ENCODE measurements at places on chromosomes 2 and 18.
A peak's percentile ranks its signal among the peaks of the same experiment; 100 is the strongest.

GRCh38 chr2:69604026-69604678, 39.4 kb downstream of the AAK1 start:
- no peak for DNase-seq

GRCh38 chr2:177612659-177613058, 220.1 kb downstream of the AGPS start:
- no peak for DNase-seq

DNA sequence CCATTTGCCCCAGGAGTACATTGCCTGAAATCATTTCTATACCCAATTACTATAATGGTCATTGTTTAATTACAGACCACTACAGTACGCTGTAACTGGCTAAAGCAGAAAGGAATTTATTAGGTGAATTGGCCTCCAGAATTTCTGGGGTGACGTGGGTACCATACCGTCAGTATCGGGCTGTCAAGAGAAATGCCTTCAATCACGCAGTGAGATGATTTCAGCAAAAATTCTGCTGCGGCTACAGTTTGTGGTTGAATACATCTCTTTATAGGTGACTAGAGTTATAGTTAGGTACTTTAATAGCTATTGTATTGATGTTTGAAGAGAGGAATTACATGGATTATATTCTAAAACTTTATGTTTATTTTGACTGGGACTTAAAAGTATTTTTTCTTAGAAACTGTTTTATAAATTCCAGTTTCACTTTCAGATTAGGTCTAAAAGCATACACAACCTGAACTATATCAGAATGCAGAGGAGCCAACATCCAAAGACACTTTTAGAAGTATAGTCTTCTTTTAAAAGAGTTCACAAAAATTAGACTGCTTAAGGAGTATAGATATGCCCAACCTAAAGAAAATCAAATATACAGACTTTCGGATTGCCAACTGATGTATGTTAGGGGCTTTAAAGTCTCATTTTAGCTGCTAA, 128.4 kb downstream of the TTC27 start:
- peak; percentile 11 for DNase-seq

- DNase-seq = no peak
Measured at GRCh38 chr2:219228041-219228910, 1.2 kb downstream of the ATG9A start.

- DNase-seq = no peak
Measured at GRCh38 chr2:30359644-30360167, 87.3 kb upstream of the LCLAT1 start.

- DNase-seq = no peak
Measured at GRCh38 chr2:88161446-88162244, 8.5 kb upstream of the THNSL2 start.

GRCh38 chr2:56647997-56648396, 464.2 kb downstream of the CCDC85A start:
- DNase-seq = no peak

DNA sequence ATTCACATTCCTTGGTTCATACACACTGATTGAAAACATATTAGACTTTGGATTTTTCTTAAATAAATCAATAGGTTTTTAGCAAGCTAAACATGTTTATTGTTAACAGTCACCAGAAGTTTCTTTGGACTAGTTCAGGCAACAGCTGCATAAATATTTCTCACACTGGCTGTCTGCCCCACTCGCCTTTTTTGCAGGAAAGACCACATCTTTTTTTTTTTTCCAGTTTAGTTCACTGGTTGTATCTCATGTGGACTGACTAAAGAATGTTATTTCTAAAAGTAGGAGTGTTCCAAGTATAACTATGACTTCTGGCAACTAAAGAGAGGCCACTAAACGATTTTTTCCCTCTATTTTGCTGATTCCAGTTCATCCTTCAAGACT, 31.1 kb downstream of the SLC40A1 start:
- no peak for DNase-seq

GRCh38 chr2:174590346-174590745, 7.3 kb downstream of the WIPF1 start:
- no peak for DNase-seq

DNA sequence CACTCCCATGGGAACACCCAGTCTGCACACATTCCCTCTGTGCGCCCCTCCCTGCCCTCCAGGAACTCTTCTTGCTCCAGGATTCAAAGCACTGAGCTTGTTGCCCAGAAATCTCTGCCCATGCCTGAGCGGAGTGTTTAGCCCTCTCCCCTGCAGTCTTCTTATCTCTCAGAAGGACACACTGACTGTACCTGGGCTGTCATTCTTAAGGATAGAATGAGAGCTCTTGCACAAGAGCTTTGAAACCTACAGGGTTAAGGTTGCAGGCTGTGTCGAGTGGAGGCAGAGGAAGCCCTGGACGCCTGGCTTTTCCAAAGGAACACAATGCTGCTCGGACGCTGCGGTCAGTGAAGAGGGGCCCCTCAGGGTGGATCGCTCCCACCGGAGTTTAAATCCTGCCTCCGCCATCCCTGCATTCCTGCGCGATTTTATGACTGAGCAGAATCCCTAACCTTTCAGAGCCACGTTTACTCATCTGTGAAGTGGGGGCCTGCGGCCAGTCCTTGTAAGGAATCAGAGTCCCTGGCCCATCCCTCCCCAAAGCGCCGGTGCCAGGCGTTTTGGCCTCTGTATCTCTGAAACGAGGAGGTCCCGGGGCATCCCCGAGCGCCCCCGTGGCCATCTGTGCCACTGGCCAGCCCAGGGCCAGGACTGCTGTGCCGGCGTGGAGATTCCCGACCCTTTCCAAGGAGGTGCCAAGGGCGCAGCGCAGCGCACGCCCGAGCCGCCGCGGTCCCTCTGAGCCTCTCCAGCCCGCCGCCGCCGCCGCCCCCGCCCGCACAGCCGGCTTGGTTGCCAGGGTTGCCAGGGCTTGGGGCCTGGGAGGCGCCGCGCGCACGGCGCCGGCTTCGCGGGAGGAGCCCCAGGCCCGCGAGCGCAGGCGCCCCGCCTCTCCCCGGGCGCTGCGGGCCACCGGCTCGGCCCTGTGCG, 58.9 kb downstream of the FAM168B start:
- DNase-seq = no peak

- DNase-seq = no peak
Measured at GRCh38 chr2:239951825-239952224, 73.3 kb downstream of the NDUFA10 start.

- peak; percentile 74 for DNase-seq
Measured at GRCh38 chr18:3281456-3282400, 19.8 kb downstream of the MYL12B start.

DNA sequence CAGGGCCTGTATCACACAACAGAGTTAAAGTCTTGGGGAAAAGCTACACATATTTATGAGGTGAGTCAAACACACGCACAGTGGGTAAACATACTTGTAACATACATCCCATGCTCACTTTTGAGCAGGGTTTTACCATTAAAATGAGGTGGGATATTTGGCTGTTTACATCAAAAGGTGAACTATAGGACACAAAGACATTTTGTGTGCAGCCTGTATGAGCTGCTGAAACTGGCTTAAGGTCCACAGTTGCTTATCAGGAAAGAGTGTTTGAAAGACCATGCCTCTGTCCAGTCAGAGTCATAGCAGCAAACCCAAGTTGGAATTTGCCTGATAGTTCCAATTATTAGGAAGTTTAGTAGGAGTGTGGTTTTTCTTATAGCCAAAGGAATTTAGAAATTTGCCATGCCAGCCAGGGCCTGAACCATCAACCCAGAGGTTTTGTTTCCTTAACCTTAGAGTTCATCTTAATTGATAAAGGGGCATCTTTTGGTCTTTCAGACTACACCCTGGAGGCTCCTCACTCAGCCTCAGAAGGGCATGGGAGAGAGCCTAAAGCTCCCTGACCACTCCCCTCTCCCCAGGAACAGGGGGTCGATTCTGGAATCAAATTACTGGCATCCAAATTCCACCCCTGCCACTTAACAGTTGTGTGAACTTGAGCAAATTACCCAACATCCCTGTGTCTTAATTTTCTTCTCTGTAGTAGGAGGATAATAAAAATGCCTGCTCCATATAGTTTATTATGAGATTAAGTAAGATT, 29.9 kb upstream of the L3MBTL4 start:
- DNase-seq = no peak

- DNase-seq = no peak
Measured at GRCh38 chr2:219954331-219954730, 326.9 kb downstream of the SLC4A3 start.

DNA sequence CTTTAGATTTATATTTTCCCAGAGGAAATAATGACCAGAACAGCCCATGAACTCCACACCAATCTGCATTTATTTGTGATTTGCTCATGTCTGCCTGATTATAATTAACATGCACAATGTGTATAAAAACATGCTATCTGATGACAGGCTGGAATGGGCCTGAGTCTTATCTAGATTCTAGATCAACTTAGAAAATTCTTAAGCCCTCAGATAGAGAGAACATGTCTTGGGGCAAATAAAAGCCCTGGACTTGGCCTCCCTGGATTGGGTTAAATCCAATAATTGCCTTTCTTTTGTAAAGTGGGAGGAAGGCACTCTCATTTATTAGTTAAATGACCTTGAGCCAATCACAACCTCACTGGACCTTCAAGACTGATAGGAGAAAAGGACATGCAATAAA, 61.8 kb downstream of the EVA1A start:
- no peak for DNase-seq

DNA sequence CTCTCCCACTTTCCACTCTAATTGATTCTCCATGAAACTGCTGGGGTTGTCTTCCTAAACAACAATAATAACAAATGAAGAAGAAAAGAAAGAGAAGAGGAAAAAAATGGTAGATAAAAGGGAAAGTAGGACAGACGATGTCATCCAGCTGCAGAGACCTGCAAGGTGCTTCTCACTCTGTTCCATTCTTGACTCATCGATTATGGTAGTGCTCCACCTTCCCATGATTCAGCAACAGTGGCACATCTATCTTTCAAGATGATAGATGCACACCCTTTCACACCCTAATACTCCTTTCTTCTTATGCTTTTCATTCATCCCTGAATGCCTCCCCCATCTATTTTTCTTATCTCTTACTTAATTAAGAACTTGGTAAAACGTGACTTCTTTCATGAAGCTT, 610.2 kb downstream of the NR4A2 start:
- DNase-seq = no peak

GRCh38 chr2:159026170-159026569, 57.7 kb downstream of the TANC1 start:
- no peak for DNase-seq

- no peak for DNase-seq
Measured at GRCh38 chr2:201966691-201967438, 66.8 kb upstream of the FZD7 start.

GRCh38 chr2:222355860-222356259, 57.1 kb upstream of the PAX3 start:
- no peak for DNase-seq

DNA sequence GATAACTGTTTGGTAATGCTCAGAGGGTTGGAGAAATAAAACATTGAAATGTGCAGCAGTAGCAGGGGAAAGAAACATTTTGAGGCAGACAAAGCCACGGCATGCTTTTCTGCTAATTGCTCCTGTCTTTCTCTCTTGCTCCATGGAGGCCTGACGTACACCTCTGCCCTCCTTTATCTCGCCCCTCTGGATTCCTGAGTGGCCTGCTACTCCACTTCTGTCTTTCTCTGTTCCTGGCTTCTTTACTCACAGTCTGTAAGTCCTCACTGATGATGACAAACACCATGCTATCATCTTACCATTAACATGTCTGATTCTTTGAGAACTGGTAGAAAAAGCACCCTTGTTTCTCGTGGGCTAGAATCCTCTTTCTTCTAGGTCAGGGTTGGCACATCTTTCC, 392.9 kb downstream of the MEIS1 start:
- DNase-seq = no peak

Measured in activated CD4-positive, alpha-beta T cell treated with anti-CD3 and anti-CD28 coated beads, Interleukin-2, Interleukin-6, amounts not matched to agents 100 ng/mL and 50 ng/mL, durations not matched to agents 16 hours and 8 hours (primary cell).